Activated gamma-delta T cell treated with Interleukin-2 at 50 U/mL for 16 hours (primary cell): ENCODE measurements at places on chromosomes 7 and 10.

- DNase-seq = no peak
Observed at GRCh38 chr10:89580243-89580642, 44.8 kb upstream of the SLC16A12 start.

GRCh38 chr7:90532231-90532929 lies 62.9 kb downstream of the PTTG1IP2 start:
- DNase-seq = no peak

DNA sequence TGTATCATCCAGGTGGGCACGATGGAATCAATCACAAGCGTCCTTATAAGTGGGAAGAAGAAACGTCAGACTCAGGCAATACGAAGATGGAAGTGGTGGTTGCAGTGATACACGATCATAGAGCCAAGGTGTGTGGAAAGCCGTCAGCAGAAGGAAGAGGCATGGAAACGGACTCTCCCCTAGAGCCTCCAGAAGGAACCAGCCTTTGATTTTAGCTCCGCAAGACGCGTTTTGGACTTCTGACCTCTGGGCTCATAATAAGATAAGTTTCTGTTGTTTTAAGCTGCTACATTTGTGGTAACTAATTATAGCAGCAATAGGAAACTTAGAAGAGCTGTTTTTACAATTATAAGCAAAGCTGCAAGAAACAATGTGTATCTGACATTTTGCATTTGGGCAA lies 14.8 kb downstream of the FANK1 start:
- no peak for DNase-seq

GRCh38 chr7:73839290-73839689 lies 3.0 kb downstream of the METTL27 start:
- no peak for DNase-seq

DNA sequence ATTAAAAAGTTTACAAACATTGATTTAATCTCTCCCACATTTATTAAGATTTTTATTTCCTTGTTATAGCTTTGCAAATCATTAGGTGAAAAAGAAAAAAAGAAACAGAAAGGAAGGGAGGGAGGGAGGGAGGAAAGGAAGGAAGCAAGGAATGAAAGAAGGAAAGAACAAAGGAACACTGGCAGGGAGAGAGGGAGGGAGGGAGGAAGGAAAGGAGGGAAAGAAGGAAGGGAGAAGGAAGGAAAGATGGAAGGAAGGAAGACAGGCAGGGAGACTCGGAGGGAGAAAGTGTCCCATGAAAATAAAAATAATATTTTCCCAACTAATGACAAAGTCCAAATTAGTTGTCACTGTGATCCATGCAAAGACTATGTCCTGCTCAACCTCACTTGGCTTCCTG lies 6.3 kb upstream of the ITGA8 start:
- DNase-seq = no peak

GRCh38 chr7:5342631-5343030 lies 59.9 kb downstream of the SLC29A4 start:
- DNase-seq = no peak

GRCh38 chr10:13120786-13121499 lies 21.0 kb downstream of the OPTN start:
- DNase-seq = no peak

GRCh38 chr10:78424723-78425122 lies 391.1 kb downstream of the RPS24 start:
- DNase-seq = no peak

DNA sequence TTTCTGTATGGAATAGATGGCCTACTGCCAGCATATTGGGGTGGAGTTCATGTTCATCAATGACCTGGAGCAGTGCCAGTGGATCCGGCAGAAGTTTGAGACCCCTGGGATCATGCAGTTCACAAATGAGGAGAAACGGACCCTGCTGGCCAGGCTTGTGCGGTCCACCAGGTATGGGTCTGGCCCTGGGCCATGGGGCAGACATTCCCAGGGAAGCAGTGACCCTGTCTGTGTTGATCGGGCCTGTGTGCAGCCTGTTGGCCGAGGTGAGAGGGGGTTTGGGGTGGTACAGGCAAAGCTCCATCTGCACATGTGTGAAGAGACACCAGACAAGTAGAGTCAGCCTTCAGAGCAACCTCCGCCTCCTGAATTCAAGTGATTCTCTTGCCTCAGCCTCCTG lies 67.3 kb downstream of the OGDH start:
- DNase-seq = no peak

DNA sequence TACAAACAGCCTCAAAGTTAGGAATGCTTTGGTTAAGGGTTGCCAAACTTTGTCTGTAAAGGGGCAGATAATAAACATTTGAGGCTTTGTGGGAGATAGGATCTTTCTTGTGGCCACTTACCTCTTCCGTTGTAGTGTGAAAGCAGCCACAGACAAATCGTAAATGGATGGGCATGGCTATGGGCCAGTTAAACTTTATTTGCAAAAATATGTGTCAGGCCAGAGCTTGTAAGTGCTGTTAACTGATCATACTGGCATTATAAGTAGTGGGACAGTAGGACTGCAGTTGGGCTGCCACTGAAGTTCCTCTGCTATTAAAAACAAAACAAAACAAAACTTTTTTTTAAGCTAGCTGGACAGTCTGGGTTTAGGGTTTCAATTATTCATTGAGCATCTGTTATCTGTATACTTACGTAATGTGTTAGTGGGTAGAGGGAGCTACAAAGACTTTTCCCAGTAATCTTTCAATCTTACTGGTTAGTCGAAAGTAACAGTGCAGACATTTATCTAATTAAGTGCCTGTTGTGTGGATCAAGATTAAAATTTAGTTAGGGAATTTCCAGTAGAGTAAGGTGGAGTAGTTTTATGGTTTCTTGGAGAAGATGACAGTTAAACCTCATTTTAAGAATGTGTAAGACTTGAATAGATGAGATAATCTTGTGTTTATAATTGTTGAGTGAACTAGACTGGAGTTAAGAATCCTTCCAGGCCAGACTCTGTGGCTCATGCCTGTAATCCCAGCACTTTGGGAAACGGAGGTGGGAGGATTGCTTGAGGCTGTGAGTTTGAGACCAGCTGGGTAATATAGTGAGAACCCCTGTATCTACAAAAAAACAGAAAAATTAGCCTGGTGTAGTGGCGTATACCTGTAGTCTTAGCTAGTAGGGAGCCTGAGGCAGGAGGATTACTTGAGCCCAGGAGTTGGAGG lies 100.1 kb downstream of the BTRC start:
- no peak for DNase-seq

DNA sequence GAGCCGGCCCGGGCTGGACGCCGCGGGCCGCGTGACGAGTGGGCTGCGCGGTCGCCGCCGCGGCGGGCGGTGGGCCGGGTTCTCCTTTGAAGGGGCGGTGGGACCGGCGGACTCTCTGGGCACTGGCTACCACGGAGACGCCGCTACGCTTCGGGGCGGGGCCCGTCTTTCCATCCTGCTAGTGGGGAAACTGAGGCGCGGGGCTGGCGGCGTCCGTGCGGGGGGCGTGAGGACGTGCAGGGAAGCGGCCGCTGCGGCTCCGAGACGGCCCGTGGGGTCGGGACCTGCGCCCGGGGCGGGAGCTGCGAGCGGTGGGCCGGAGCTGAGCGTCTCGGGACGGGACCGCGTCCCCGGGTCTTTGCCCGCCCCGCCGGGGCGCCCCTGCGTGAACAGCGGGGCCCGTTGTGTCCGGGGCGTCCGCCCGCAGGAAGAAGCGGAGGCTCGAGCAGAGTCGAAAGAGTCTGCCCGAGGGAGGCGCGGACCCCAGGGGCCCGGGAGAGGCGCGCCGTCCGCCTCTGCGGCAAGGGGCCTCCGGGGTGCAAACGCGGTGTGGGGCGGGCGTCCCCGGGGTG lies 548 bp upstream of the BNIP3 start:
- DNase-seq = no peak

GRCh38 chr10:86472061-86472460 lies 49.5 kb downstream of the WAPL start:
- DNase-seq = no peak

- no peak for DNase-seq
Observed at GRCh38 chr10:36033808-36034207, 391.7 kb upstream of the FZD8 start.

- DNase-seq = no peak
Observed at GRCh38 chr10:124643330-124644009, 100.7 kb downstream of the FAM53B start.

DNA sequence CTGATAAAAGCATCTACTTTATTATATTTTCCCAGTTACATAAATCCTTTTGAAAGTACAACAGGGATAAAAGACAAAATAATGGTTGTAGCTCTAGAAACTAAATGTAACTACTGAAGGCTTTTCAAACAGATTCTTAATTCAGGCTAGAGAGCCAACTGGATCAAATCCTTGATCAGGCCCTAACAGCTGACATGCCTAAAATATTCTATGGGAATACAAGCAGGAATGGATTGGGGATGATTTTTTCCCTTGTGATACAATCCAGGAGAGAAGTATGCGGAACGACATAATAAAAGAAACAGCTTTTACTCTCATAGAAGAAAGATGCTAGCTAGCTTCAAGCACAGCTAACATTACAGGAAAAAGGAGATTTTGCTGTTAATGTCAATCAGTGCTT lies 49.0 kb downstream of the NT5C2 start:
- no peak for DNase-seq

DNA sequence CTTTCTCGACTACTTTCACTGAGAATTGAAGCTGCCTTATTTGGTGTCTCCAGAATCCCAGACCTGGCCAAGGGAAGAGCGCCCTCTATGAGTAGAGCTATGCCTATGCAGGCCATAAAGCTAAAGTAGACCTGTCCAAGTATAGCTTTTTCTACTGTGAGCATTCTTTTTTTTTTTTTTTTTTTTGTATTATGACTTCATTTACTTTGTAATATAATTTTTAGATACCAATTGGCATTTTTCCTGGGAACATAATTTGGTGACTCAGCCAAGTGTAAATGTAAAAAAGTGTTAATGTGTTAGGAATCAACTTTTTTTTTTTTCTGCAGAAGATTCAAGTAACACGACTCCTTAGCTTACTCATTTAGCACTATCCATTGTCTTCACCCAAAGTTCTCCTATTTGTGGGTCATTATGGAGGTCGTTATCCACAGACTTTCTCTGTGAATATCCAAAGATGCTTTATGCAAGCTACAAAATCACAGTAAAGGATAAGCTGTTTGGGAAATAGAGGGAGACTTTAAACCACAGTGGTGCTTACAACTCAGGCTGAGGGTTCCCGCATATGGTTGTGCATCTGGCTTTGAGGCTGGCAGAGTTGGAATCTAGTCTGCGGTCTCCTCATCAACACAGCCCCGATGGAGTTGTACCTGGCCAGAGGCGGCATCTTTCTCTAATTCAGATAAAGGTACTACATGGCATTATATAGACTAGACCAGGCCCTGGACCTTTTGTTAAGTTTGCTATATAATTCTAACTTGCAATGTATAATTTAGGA lies 1040.2 kb upstream of the SORCS1 start:
- no peak for DNase-seq

GRCh38 chr7:110918949-110919548 lies 171.9 kb upstream of the LRRN3 start:
- no peak for DNase-seq

- DNase-seq = peak; percentile 64
Observed at GRCh38 chr7:134547397-134548054, 1.4 kb upstream of the AKR1B15 start.

DNA sequence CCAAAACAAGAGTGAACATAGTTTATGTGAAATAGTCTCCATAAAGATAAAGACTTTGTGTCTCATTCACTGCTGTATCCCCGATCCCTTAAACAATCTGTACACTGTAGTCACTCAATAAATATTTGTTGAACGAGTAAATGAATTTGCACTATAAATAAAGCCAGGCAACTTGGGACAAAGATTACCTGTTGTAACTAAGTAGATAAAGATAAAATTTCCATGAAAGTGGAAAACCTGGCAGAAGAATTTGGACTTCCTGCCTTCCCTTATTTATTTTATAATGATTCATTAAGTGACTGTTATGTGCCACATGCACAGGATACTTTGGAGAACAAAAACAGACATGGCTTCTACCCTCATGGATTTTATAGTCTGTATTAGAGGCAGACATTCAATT lies 277.7 kb upstream of the KAT6B start:
- no peak for DNase-seq

GRCh38 chr10:14674376-14675050 lies 100.2 kb downstream of the FAM107B start:
- no peak for DNase-seq

GRCh38 chr10:24208661-24209431 lies at the start of gene KIAA1217:
Gene KIAA1217, plus strand, starts transcription at chr10:24209138. Its CDS starts 56 bp downstream, at chr10:24209194.
- DNase-seq = no peak

GRCh38 chr10:49651039-49651835 lies 28.2 kb upstream of the C10orf53 start:
- DNase-seq = no peak
